Effector CD8-positive, alpha-beta T cell (primary cell): ENCODE measurements at places on chromosomes 5 and 9.

DNA sequence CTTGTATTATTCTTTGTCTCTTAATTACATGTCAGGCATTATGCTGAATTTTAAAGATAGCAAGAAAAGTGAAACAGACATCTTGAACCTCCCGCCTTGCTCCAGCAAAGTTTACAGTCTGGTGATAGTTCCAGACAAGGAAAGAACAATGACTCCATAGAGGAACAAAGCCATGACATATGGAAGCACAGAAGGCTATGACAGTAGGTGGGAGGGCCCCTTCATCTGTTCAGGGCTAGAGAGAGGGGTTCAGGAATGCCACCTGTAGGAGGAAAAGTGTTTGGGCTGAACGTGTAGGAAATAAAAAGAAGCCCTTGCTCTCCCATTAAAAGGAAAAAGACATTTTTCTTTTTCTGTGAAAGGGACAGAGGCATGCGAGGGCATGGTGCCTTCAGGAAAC lies 315.6 kb downstream of the TRIM32 start:
- no peak for DNase-seq

DNA sequence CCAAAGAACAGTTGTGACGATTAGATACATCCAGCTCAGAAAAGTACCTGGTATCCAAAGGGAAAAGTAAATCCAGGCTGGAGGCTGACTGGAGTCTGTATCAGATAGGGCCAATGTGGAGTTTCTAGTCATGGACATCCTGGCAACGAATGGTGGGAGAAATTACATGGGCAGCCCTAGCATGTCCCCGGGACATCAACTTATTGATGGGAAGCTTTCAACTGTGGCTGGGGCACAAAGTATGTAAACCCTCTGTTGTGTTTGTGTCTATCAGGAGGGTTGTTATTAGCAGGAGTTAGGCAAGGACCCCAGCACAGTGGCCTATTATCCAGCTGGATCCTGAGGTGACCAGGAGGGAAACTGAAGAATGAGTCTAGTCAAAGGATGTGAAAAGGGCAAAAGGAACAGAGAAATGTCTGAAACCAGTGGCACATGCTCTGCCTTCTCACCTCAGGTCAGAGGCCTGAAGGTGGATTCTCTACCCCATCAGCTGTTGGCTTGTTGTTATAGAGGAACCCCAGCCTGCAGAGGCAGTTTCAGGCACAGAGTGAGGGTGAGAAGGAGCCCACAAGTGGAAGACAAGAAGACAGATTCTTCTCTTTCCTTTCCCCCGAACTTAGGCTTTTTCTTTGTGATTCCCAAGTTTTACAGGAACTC lies 19.9 kb downstream of the IFNW1 start:
- DNase-seq, result no peak

- DNase-seq, result no peak
These were observed 258.7 kb downstream of the SPATA31D1 start for GRCh38 chr9:82247318-82247717.

DNA sequence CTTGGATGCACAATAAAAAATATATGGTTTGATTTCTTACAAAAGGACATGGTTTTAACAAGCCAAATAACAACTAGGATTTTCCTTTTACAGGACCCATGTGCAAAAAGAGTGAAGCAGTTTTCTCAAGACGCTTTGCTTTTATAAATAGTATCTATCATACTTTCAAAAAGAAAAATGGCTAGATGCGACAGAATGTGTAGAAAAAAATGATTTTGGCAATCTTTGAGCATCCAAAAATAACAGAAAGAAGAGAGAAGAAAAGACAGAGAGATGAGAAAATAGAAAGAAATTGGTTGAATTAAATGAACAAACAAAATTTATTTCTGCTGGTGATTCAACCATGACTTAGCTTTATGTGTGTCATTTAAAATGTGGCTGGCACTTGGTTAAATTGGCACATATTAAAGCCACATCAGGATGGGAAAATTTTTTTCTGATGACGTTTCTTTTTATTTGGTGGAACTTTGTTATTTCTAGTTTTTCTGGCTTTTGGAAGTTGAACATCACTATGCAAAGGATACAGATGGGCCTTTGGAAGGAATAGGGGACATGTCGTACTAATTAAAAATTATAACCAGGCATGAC lies 35.6 kb upstream of the NREP start:
- DNase-seq, result no peak

- DNase-seq, result no peak
These were observed 280.8 kb upstream of the RASA1 start for GRCh38 chr5:86986837-86987236.

- DNase-seq, result no peak
These were observed 341.4 kb upstream of the PRR16 start for GRCh38 chr5:120122703-120123102.

- DNase-seq, result no peak
These were observed 5.3 kb upstream of the ARHGEF37 start for GRCh38 chr5:149576021-149576420.

GRCh38 chr9:98364086-98364485 lies 108.6 kb upstream of the TBC1D2 start:
- DNase-seq, result no peak

- DNase-seq, result no peak
These were observed 10.5 kb upstream of the IRX2 start for GRCh38 chr5:2761921-2762488.

GRCh38 chr5:68747521-68747920 lies 346.3 kb upstream of the SLC30A5 start:
- no peak for DNase-seq

DNA sequence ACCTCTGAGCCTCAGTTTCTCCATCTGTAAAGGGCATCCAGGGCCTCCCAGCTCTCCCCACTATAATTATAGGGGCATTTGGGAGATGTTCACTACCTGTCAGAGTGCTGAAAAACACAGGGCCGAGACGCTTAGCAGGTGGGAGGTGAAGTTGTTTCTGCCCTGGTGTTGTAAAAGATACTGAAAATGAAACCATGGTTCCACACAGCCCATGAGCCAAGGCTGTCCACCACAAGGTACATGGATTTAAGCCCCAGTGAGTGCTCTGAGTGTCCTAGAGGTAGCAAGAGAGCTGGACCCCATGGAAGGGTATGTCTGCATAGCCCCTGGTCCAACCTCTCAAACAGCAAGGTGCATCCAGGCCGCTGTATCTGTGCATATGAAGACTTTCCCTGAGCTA lies 137.5 kb downstream of the C5orf15 start:
- no peak for DNase-seq

DNA sequence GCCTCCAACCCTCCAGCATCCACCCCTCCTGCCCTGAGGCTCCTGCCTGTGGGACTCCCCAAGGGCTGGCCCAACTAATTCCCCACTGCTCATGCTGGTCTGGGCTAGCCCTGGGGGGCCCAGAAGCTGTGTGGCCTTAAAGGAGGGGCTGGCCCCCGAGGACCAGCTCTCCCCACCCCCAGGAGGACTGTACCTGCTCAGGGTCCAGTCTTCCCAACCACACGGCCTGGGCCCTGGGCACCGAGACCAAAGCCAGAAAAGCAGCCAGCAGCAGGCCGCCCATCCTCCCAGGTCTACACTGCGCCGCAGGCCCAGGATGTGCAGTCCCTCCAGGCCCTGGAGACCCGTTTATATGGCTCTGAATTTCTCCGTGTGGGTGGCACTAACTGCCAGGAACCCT lies at the start of gene LCN6:
Gene LCN6, minus strand, starts transcription at position 325 of the 400 bp plus-strand sequence. Its CDS starts 42 bp downstream, at position 283.
- DNase-seq, result no peak

DNA sequence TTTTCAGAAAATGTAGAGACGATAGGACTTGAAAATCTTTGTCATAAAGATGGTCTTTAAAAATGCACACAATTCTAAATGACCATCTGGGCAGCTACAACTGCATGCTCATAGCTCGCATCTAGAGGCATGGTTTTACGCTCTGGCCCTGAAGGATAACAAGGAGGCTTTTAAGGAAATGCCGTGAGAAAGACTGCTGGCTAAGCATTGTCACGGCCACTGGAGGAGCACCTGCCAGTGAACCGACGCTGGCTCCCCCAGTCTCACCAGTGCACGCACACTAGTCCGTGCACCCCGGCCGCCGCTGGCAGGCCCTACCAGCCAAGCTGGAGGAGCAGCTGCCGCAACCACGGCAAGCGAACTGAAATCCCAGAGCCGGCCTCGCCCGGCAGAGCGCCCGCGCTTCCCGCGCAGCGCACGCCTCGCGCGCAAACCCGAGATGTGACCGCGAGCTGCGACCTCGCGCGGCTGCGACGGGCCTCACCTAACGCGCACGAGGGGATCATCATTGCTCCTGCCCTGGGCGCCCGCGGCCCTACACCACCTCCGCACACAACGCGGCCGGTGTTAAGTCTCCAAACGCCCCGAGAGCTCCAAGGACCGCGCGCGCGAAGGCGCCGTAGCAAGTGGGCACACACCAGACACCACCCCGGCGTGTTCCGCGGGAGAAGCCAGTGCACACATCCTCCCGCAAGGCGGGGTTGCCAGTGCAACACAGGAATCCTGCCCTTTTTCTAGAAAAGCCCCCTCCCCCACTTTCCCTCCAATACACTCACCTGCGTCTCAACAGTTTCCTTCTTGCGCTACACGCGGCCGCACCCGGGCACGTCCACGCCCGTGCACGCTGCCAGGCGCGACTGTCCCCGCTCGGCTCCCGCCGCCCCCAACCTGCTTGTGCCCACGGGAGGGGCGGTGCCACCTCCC lies 5.3 kb downstream of the ELAVL2 start:
- no peak for DNase-seq
